Activated CD4-positive, alpha-beta T cell treated with anti-CD3 and anti-CD28 coated beads, Interleukin-2, amount 10 ng/mL, durations not matched to agents 24 days and 14 days (primary cell): ENCODE measurements at places on chromosomes 4 and X. TPM values are rescaled to one million over a fixed set of nuclear protein-coding genes. Genes with fewer than 3 reads are reported as not detected.

Gene CFAP99
- total RNA-seq, result not detected in 2 replicates

Gene CXCL1
- not detected in 2 replicates for total RNA-seq

GRCh38 chr4:186078981-186079638 is 10.2 kb downstream of the TLR3 start:
- DNase-seq, result no peak
- H3K36me3 ChIP-seq, result no peaks in the 10 kb centered on the region
- peaks cover 8% of the 10 kb centered on the region for H3K27me3 ChIP-seq
- no peak overlapping the region for H3K4me3 ChIP-seq

DNA sequence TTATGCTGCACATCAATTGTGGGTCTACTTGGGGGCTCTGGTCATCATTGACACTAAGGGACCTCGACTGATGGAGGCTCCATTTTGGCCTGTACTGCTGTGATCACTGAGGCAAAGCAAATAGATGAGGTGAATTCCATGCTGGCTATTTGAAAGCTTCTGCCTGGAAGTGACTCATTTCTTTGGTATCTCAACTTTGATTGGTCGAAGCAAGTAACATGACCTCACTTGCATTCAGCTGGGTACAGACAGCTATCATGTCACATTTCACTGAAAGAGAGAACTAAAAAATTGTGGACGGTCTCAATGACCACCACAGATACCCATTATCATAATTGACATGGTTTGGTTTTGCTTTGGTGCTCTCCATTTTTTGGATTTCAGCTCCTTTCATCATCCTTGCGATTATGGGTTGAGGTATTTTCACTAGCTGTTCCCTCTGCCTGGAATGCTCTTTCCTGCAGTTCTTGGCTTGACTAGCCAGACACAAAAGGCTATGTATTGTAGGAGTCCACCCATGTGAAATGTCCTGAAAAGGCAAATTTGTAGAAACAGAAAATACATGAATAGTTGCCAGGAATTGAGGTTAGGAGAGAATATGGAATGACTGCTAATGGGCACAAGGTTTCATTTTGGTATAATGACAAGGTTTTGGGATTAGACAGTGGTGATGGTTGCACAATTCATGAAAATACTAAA is 369.2 kb upstream of the LCORL start:
- no peak overlapping the region for H3K4me3 ChIP-seq
- no peaks in the 10 kb centered on the region for H3K4me1 ChIP-seq
- no peaks in the 10 kb centered on the region for H3K27me3 ChIP-seq
